ENCODE measurements at places on chromosomes 6 and 20. TPM values are rescaled to one million over a fixed set of nuclear protein-coding genes. Genes with fewer than 3 reads are reported as not detected.

The SMLR1 gene
- total RNA-seq, result not detected

The MYH7B gene
- total RNA-seq, result not detected

The ADAM33 gene
- 2.4 TPM for total RNA-seq

The C6orf58 gene
- not detected for total RNA-seq

DNA sequence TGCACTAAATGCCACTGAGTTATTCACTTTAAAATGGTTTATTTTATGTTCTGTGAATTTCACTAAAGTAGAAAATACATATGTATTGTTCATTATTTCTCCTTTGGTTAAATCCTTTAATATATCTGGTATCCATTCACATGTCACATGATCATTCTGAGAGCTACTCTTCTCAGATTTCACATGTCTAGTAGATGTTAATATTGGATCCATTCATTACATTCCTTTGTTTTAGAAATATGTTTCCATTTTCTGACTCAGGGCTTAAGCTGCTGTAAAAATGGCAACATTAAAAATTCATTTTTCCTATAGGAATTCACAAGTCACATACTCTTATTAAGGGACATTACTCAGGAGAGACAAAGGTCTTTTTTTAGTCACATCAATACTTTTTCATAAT, 205.4 kb downstream of the ZFAND3 start:
- no peaks in the 10 kb centered on the region for H3K4me1 ChIP-seq
- no peaks in the 10 kb centered on the region for H3K27me3 ChIP-seq
- no peaks in the 10 kb centered on the region for H3K36me3 ChIP-seq
- no peak overlapping the region for H3K27ac ChIP-seq
- H3K4me3 ChIP-seq, result no peak overlapping the region
- DNase-seq, result no peak

Measured in esophagus squamous epithelium (tissue), 5 donors.